ENCODE measurements at places on chromosomes 1 and 21.

DNA sequence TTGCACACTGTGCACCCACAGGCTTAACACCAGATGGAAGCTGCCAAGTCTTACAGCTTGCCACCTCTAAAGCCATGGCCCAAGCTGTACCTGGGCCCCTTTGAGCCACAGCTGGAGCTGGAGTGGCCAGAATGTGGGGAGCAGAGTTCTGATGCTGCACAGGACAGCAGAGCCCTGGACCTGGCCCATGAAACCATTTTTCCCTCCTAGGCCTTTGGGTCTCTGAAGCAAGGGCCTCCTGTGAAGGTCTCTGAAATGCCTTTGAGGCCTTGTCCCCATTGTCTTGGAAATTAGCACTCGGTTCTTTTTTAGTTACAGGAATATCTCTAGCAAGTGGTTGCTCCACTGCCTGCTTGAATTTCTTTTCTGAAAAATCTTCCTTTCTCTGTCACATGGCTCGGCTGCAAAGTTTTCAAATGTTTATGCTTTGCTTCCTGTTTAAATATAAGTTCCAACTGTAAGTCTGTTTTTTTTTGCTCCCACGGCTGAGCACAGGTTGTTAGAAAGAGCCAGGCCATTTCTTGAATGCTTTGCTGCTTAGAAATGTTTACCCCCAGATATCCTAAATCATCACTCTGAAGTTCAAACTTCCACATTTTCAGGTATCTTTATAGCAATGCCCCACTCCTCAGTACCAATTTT lies 156.8 kb upstream of the GORAB start:
- DNase-seq: no peak

DNA sequence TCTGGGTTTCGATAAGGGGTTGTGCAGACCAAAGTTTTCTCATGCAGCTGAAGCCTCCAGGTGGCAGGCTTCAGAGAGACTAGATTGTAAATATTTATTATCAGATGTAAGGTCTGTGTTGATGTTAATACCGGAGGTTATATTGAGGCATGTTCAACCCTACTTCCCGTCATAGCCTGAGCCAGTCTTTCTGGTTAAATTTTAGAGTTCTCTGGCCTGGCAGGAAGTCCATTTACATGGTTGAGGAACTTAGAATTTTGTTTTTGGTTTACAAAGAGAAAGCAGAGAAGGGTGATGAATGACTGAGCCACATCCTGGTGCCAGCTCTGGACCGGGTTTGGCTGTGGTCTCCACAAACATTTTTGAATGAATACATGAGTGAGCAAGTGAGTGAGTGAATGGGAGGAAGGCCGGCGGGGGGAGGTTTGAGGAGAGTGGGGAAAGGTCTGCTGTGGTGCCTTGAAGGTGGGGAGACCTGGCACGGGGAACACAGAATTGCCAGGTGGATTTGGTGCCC lies 218.5 kb downstream of the DISC1 start:
- DNase-seq: no peak

- DNase-seq: no peak
Measured at GRCh38 chr1:176954242-176954641, 210.3 kb downstream of the ASTN1 start.

DNA sequence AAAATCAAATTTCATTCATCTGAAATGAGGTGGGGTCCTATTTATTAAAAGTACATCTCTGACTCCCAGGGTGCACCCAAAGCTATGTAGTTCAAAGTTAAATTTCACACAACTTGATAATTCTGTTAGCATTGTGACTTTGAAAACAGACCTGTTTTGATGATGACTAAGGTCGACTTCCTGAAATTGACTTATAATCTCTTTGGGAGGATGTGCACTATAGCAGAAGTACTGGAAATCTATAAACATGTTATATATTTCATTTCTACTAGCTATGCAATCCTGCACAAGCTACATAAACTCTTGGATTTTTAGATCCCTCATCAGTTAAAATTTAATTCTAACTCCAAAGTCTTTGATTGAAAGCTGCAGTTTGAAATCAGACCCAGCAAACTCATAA lies 507.6 kb downstream of the NEGR1 start:
- no peak for DNase-seq

DNA sequence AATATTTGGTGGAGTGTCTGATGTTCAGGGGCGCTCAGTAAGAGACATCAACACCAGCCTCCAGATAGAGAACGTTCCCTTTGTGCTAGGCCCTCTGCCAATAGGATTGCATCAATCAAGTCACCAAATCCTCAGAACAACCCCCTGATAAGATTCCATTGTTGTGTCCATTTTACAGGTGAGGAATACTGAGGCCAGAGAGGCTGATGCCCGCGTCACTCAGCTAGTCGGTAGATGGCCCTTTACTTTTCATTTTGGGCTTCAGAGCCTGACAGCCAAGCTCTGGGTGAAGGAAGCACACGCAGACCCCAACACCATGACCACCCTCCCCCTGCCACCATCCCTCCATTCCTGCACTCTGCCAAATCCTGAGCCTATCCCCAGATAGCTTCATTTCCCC lies 406.2 kb downstream of the PTPRU start:
- DNase-seq: no peak

DNA sequence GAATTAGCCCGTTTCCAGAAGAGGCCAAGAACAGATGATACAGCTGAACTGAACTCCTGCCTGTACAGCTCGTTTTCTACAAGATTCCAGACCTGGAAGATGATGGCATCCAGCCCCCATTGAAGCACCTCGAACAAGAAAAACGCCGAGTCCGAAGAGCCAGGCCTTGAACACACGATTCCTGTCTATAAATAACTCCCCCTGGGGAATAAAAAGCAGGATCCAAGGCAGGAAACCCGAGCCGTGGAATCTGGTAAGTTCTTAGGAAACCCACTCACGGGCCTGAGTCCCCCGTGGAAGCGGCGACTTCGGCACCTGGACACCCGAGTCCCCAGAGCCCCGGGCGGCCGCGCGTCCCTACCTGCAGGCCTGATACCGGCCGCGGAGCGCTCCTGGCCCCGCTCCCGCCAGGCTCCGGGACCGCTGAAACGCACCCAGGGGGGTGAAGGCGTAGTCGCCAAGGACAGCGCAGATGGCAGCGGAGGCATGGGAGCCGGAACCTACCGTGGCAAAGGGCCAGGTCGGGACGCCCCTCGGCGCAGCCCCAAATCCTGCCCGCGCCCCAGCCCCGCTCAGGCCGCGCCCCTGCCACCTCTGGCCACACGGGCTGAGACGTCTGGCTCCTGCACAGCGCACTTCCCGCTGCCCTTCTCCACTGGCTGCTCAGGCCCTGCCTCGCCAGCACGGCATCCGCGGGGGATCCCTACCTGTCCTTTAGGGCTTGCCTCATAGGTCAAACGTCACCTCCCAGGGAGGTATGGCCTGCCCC lies 14.0 kb upstream of the HLCS start:
- DNase-seq: no peak

DNA sequence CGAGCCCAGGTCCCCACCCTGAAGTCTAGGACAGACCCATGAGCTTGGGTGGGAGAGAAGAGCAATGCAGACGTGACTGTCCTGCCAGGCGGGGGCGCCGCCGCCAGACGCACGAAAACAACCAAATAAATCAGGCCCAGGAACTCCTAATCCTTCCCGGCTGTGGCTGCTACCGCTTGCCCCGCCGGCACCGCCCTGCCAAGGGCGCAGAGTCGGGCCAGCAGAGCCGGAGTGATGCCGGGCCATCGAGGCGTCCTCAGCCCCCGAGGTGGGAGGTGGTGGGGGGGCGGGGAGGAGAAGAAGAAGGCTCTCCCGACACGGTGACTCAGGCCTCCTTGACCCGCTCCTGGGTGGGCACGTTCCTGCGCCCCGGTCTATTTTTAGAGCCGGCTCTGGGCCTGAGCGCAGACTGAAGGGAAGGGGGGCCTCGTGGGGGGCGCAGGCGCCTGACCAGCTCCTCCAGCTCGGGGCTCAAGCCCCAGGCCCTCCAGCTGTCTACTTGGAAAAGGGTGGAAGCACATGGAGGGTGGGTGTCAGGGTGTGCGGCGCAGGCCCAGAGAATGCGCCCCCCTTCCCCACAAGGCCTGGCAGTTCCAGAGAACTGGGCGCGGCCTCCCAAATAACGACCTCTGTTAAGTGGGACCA lies 10.7 kb upstream of the COL16A1 start:
- DNase-seq: peak; percentile 28

GRCh38 chr1:155598842-155599331 lies 11.1 kb upstream of the MSTO1 start:
- DNase-seq: no peak

- DNase-seq: peak; percentile 61
Measured at GRCh38 chr1:115089420-115090185, at the start of gene TSPAN2. Gene TSPAN2, minus strand, starts transcription at chr1:115089503. Its CDS starts 71 bp downstream, at chr1:115089432.

- no peak for DNase-seq
Measured at GRCh38 chr1:53062708-53063591, 937 bp downstream of the PODN start.

DNA sequence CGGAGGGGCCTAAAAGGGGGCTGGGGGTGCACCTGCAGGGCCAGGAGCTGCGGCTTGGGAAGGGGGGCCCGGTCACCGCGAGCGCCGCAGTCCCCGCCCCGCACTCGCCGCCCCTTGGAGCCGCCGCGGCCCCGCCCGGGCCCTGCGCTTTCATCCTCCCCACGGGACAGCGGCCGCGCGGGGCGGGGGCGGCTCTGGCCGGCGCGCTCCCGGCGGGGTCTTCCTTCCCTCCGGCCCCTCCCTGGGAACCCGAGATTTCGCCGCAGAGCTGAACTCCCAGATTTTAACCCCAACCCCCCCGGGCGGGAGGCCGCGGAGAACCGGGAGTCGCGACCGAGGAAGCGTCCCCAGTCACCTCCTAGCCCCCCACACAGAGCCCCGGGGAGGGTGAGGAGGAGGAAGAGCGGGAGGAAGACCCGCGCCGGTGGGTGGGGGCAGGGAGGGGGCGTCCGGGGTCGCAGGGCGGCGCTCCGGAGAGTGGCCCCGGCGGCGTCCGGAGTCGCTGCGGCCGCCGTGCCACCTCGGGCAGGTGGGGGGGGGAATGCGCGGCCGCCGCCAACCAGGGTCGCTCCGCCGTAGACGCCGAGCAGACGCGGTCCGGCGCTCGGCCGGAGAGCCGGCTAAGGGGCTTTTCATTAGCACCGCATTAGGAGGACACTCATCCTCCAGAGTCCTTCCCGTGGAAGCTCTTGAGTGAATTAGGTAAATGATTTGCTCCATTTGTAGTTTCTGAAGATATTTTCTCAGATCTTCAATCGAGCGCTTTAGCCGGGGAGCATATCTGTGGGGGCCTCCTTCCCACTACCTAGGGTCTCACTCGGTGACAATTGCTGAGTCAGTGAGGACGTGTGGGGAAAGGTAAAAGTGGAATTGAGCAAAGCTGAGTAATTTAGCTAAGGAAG lies 31.6 kb upstream of the NFIA start:
- DNase-seq: no peak

GRCh38 chr1:243793298-243793697 lies 56.7 kb downstream of the AKT3 start:
- DNase-seq: no peak

DNA sequence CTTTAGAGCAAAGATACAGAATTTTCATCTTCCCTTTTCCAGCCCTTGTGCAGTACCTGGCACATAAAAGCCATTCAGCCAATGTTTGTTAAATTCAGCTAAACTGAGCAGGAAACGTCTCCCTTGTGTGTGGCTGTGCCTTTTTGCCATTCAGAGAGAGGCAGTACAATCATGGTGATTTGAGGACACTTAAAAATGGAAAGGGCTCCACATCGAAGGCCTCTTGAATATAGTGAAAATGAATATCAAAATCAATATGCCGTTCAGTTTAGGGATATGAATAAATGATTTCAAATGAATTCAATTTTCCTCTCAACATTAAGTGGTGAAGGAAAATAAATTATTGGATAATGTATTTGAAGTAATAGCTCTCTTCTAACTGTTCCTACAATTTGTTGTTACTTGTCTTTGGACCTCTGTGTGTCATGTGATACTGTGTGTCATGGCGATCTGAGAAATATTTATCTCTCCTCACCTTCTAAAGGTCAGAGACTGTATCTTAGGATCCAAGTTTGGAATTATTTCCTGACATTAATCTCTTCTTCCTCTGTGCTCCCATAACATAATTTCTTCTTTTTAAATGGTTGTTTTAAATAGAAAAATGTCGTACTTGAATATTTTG lies 355.6 kb upstream of the ST6GALNAC5 start:
- DNase-seq: no peak

GRCh38 chr1:64424412-64424811 lies 45.5 kb upstream of the CACHD1 start:
- DNase-seq: no peak

DNA sequence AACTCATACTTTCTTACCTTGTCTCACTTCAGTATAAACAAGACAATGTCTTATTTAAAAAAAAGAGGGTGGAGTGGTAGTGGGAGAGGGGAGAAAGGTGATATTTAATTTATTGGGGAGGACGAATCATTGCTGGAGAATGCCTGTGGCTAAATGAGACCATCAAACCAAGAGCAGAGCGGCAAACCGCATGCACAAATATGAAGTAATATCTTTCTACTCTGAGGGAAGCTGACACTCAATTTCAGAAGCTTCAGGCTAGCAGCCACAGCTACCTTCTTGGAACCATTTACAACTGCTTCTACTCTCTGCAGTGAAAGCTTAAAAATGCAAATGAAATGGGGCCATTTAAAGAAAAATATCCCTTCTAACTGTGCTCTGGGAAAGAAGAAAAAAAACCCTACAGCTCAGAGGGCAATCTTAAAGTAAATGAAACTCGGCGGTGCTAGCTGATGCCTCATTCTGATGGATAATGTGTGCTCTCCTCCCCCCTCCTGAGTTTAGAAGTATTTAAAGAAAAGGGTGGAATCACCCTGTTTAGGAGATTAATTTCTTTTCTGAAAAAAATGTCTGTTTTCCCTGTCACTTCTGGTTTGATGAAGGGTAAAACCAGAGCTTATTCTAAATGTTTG lies 178.2 kb upstream of the CAMK1G start:
- DNase-seq: no peak

DNA sequence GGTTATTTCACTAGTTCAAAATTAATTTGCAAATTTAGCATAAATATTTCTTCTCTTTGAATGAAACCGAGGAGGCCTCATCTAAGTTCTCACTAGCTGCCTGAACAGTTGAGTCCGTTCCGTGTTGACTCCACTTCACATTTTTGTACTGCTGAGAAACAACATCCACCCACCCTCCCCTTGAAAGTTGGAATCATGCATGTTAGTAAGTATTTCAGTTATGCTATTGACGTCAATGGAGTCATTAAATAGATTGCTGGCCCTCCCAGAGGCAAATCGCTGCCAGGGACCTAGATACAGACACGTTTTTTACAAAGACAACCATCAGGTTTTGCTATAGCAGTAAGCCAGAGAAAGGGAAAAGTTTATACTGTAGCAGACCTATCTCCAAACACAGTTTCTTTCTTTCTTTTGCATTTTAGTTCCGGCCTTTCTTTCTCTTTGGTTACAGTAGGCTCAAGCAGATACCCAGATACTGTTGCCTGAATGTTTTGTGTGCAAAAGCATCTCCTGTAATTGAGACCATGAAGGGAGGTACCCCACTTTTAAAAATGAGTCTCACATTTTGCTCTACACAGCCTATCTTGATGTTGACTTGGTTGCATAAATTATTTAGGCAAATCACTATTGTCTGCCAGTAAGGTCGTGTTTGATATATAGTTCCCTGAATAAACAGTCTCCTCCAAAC lies 262.6 kb upstream of the SGIP1 start:
- peak; percentile 13 for DNase-seq

DNA sequence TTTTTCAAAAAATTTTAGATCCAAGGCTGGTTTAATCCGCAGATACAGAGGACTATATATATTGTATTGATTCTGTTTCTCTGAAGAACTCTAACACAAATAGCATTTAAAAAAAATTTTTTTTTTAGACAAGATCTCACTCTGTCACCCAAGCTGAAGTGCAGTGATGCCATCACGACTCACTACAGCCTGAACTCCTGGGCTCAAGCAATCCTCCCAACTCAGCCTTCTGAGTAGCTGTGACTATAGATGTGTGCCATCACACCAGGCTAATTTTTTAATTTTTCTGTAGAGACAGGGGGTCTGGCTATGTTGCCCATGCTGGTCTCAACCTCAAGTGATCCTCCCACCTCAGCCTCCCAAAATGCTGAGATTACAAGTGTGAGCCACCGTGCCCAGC lies 3.0 kb downstream of the ANKRD45 start:
- DNase-seq: no peak

Measured in CD4-positive, alpha-beta T cell treated with Interferon gamma for 1 hour (primary cell).